ENCODE measurements at places on chromosomes 5 and 9. TPM values are rescaled to one million over a fixed set of nuclear protein-coding genes. Genes with fewer than 3 reads are reported as not detected.

GABBR2 gene
- total RNA-seq, result 42.7 TPM

- no peak for DNase-seq
These were observed 2.9 kb downstream of the RPS23 start for GRCh38 chr5:82275216-82275664.

NTRK2 gene
- total RNA-seq, result 266 TPM

DNA sequence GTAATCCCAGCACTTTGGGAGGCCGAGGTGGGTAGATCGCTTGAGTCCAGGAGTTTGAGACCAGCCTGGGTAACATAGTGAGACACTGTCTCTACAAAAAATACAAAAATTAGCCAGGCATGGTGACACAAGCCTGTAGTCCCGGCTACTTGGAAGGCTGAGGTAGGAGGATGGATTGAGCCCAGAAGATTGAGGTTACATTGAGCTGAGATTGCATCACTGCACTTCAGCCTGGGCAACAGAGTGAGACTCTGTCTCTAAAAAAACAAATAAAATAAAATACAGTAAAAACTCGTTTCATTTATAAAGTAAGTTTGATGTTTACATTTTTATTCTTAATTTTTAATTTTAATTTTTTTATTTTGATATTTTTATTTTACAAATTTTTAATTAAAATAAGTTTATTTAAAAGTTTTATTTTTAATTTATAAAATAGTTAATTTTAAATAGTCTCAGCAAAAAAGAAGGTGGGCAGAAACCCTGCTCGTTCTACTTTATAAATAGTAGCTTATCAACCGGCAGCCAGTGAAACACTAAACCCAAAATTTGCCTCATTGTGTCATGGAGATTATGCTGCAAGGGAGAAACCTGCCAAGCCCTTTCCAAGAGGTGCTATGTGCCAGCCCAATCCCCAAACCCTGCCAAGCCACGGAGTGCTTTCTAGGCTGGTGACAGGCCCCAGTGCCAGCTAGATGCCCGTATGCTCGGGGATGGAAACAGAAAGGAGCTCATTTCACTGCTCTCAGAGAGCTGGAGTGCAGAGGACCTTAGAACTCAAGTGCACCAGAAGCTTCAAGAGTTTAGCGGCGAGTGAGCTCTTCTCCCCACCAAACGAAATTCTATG is 38.9 kb downstream of the SERINC5 start:
- DNase-seq, result peak; percentile 79

ACTBL2 gene
- total RNA-seq, result not detected

EIF4E1B gene
- total RNA-seq, result not detected

GRCh38 chr5:10251405-10251804 is 1.3 kb downstream of the CCT5 start:
- no peak for DNase-seq

GRCh38 chr9:37542895-37543294 is 33.3 kb downstream of the FBXO10 start:
- DNase-seq, result no peak

- DNase-seq, result no peak
These were observed 58.6 kb downstream of the WDR70 start for GRCh38 chr5:37437711-37438110.

- DNase-seq, result peak; percentile 48
These were observed 441.9 kb upstream of the PIK3R1 start for GRCh38 chr5:67773411-67774266.

DNA sequence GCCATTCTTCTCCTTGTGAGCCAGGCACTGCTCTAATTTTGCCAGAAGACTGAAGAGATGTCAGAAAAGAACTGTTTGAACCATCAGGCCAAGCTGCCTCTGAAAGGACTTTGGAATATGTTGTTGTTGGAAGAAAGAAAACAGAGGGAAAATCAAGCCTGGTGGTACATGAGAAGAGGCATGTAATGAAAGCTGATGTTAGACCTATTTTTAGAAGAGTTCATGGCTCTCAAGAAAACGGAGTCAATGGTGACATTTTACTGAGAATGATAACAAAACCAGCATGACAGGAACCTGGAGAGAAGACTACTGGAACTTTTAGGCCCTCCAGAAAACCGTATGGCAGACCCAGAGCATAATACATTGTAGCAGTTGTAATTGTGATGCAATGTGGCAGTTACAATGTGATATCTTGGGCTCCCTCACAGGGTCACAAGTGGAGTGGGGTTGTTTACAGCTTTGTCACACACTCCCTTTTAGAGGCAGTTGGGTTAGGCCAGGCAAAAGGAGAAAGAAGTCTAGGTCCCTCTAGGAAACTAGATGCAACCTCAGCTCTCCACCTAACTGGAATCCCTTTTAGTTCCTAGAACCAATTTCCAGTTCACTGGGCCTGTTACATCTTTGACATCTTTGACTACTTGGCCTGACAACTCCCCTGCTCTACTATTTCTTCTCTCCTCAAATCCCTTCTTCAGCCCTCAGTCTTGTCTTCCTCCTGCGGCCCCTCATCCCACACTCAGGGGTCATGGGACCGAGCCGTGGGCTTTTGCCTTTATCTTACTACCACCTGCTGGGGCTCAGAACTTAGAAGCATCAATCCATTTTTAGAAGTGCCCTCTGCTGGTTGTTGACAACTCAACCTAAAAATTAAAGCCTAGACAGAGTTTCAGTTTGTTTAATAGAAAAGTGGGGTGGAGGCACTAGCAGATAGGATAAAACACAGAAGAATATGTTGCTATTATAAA is 61.2 kb upstream of the JAK2 start:
- DNase-seq, result no peak

All from occipital lobe (tissue), 3 donors.